ENCODE measurements at places on chromosomes 3 and 15.
A peak's percentile ranks its signal among the peaks of the same experiment; 100 is the strongest.

- DNase-seq, result no peak
These were observed 80.6 kb upstream of the ETV5 start for GRCh38 chr3:186189492-186189891.

GRCh38 chr3:45832699-45833098, 9.2 kb downstream of the LZTFL1 start:
- no peak for DNase-seq

DNA sequence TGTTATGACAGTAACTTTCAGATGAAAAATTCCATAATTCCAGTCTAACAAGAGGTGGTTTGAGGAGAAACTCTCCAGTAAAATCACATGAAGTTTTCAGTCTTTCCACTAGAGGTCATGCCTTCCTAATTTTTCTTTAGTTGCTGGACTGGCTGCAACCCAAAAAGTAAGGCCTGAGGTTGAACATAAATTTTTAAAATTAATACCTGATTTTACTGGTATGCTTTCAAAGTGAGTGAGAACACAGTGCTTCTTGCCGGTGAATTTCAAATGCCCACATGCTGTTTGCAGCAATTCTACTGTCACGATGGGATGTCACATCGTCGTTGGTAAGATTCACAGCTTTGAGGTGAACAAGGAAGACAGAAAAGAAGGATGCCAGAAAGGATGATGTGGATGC, 89.0 kb upstream of the FGF12 start:
- DNase-seq, result peak; percentile 41

- no peak for DNase-seq
These were observed 765.8 kb upstream of the ROBO1 start for GRCh38 chr3:80533553-80533952.

DNA sequence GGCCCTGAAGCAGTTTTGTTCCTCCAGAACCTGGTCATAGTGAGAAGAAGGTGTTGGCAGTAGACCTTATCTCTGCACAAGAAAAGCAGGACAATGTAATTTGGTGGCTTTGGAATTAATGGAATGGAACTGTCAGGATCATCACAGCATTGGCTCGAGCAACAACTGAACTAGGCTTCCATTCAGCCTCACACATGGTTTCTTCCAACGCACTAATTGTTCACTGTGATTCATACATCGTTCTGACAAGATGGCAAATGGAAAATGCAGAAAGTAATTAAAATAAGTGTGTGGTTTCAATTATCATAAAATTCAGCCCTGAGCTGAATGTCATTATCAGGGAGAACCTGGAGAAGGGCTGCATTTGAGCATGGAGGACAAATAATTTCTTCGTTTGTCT, 80.6 kb downstream of the MFSD1 start:
- DNase-seq, result no peak

DNA sequence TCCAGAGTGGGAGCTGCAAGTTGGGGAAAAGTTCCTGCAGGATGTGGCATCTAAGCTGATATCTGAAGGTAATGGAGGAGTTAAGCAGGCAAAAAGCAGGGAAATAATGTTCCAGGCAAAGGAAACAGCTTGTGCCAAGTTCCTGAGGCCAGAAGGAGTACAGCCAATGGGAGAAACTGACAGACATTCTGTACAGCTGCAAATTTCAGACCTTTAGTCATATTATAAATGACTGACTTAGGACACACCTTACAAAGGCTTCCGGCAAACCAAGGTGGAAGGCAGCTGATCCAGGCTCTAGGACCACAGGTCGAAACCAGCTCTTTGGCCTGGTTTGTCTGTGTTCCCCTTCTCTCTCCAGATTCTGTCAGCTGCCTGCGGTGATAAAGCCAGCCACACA, 9.3 kb downstream of the WWTR1 start:
- DNase-seq, result no peak

GRCh38 chr3:159824333-159824732, 164.3 kb upstream of the IL12A start:
- DNase-seq, result peak; percentile 92

- no peak for DNase-seq
These were observed 263.3 kb downstream of the CLSTN2 start for GRCh38 chr3:140198242-140198641.

GRCh38 chr3:134034005-134034785, 4.5 kb upstream of the SLCO2A1 start:
- peak; percentile 32 for DNase-seq

- DNase-seq, result peak; percentile 15
These were observed 75.5 kb downstream of the ADAMTS9 start for GRCh38 chr3:64612082-64612860.

GRCh38 chr3:133294253-133294652, 105.6 kb upstream of the BFSP2 start:
- no peak for DNase-seq

- peak; percentile 41 for DNase-seq
These were observed 16.0 kb downstream of the SEC61A1 start for GRCh38 chr3:128068156-128068620.

GRCh38 chr15:40192942-40193341, 32.1 kb downstream of the BUB1B start:
- DNase-seq, result peak; percentile 51

DNA sequence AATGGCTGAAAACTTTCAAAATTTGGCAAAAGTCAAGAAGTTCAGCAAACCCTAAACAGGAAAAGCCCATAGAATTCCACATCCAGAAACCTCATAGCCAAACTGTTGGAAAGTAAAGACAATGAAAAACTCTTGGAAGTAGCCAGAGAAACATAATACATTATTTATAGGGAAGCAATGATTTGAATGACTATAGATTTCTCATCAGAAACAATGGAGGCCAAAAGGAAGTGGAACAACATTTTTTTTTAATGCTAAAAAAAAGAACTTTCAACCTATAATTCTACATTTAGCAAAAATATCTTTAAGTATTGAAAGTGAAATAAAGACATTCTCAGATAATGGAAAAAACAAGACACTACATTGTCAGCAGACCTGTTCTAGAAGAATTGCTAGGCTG, 30.2 kb downstream of the ALPK3 start:
- no peak for DNase-seq

DNA sequence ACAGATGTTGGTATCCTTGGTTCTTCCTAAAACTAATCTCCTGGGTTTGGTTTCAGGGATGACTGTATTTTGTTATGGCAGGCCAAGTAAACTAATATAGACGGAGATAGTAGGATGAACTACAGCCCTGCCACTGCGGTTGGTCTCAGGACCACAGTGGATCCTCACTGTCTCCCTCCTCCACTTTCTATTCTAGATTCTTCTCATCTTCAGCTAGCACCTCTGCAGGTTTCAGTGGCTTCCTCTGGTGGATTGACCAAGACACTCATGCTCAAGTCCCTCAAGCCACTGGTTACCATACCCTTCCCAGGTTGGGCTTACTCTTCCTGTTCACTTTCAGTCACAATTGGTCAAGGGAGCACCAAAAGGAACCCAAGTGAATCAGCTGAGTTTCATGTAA, 71.1 kb upstream of the CLDN18 start:
- no peak for DNase-seq

DNA sequence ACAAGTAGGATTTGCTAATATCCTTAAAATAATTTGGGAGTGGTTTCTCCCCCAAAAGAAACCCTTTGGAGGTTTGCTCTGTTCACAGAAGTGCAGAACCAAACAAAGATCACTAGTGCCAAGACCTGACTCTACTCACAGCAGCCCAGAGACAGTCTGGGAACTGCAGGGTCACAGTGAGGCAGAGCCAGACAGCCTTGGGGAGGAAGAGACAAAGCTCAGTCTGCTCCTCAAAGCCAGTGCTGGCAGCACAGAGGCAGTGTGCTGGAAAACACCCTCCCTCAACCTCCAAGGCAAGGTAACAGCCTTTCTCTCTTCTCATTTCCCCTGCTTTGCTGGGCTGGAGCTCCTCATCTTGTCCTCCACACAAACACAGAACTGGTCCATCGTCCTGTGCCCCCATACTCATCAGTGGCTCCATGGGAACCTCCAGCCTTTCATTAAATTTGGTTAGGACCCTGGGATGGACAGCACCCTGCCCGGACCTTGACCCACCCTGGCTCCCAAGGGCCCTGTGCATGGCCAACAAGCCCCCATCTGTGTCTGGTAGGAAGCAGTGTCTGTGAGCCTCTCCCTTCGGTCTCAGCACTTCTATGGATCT, 12.6 kb downstream of the RAB6B start:
- DNase-seq, result no peak

DNA sequence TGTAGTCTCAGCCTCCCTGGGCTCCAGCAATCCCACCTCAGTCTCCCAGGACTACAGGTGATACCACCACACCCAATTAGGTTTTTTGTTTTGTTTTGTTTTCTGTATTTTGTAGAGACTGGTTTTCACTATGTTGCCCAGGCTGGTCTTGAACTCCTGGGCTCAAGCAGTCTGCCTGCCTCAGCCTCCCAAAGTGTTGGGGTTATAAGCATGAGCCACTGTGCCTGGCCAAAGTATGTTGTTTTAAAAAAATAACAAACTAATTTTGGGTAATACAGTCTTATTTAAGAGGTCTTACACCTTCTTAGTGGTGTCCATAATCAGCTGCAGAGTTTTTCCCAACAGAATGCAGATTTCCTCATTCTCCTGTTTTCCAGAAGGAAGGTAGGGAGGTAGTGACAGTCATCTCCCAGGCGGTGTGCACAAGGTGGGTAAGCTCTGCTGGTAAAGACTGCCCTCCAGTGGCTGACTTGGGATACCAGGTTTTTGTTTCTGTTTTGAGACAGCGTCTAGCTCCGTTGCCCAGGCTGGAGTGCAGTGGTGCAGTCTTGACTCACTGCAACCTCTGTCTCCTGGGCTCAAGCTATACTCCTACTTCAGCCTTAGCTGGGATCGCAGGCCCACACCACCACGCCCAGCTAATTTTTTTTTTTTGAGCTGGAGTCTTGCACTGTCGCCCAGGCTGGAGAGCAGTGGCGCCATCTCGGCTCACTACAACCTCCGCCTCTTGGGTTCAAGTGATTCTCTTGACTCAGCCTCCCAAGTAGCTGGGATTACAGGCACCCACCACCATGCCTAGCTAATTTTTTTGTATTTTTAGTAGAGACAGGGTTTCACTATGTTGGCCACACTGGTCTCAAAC, 58.4 kb downstream of the MAP6D1 start:
- DNase-seq, result peak; percentile 77

- no peak for DNase-seq
These were observed 9.8 kb downstream of the SLC24A1 start for GRCh38 chr15:65631503-65631902.

- DNase-seq, result no peak
These were observed 109.8 kb upstream of the TRPM1 start for GRCh38 chr15:31211353-31211752.

DNA sequence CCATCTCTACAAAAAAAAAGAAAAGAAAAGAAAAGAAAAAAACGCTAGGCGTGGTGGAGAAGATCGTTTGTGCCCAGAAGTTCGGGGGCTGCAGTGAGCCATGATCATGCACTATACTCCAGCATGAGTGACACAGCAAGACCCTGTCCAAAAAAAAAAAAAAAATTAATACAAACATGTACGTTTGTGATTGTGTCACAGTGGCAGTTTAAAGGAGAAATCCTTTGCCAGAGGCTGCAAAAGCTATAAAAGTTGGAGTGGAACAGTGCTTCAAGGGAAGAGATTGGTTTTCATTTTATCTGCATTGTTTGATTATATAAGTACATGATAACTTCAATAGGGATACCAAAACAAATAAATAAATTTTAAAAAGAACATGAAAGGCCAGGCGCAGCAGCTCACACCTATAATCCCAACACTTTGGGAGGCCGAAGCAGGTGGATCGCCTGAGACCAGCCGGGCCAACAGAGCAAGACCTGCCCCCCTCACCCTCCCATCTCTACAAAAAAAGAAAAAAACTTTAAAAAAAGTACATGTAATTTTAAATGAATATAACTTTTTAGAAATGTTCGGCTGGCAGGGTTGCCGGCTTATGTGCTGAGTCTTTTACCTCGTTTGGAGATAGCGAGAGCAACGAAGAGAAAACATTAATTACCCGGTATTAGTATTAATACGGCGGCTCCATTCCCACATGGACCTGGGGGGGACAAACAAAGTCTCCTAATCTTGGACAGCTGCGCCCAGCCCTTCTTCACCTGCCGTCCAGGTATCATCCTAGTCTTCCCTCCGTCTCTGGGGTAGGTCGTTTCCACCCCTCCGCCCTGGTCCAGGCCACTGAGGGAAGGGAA, 573 bp upstream of the DIS3L start:
- DNase-seq, result no peak

- DNase-seq, result peak; percentile 83
These were observed 89.0 kb upstream of the STRIT1 start for GRCh38 chr3:155382396-155383042.

DNA sequence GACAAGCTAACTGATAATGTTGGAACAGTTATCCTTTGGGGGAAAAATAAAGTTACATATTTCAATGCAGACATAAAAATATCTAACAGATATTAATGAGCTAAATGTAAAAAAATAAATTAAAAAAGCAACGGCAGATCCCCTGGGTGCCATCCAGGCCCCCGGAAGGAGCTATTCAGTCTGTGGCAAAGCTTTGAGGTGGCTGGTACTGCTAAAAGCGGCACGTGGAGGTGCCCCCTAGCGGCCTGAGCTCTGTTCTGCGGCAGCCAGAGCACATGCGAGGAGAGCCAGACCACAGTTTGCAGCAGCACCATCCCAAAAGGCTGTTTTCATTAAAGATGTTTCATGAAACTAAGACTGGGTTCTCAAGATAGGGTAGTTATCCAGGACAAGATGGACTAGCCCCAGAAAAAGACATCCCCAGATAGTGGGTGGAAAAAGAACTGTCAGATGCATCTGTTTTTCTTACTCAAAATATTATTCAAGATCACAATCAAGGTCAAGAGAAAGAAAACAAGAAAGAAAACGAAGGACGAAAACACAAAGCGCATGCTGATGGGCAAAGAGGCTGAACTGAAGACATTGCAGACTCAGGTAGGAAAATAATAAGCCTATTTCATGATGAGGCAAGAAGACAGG, 18.7 kb downstream of the AP3S2 start:
- DNase-seq, result peak; percentile 89

DNA sequence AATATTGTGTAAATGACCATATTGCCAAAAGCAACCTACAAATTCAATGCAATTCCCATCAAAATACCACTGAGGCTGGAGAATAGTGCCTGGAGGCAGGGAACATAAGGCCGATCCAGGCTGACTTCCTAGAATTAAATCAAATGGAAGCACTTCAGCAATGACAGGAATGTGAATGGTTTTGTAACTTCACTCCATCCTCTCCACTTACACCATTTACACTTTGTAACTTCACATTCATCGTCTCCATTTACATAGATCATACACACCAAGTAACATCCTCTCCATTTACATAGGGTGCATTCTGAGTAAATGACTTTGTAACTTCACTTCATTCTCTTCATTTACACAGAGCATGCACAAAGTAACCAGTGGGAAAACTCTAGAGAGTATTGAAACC, 11.6 kb downstream of the STRIT1 start:
- DNase-seq, result no peak

- no peak for DNase-seq
These were observed 148.2 kb downstream of the NAALADL2 start for GRCh38 chr3:175007306-175007705.

DNA sequence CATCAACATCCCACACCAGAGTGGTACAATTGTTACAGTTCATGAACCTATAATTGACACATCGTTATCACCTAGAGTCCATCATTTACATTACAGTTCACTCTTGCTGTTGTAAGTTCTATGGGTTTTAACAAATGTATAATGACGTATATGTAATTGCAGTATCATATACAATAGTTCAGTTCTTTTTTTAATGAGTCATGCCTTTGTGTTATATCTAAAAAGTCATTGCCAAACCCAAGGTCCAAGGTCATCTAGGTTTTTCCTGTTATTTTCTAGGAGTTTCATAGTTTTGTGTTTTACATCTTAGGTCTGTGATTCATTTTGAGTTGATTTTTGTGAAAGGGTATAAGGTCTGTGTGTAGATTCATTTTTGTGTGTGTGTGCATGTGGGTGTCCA, 160.9 kb upstream of the GALNT15 start:
- DNase-seq, result no peak

GRCh38 chr3:117144853-117145252, 435.3 kb downstream of the TUSC7 start:
- DNase-seq, result no peak

Data from AG08395 (cell line).